ENCODE measurements at places on chromosomes 7 and 10.

GRCh38 chr7:94904982-94905381 lies 2.4 kb upstream of the PPP1R9A start:
- DNase-seq: no peak

- no peak for DNase-seq
Observed at GRCh38 chr10:2202401-2202800, 465.1 kb upstream of the ADARB2 start.

DNA sequence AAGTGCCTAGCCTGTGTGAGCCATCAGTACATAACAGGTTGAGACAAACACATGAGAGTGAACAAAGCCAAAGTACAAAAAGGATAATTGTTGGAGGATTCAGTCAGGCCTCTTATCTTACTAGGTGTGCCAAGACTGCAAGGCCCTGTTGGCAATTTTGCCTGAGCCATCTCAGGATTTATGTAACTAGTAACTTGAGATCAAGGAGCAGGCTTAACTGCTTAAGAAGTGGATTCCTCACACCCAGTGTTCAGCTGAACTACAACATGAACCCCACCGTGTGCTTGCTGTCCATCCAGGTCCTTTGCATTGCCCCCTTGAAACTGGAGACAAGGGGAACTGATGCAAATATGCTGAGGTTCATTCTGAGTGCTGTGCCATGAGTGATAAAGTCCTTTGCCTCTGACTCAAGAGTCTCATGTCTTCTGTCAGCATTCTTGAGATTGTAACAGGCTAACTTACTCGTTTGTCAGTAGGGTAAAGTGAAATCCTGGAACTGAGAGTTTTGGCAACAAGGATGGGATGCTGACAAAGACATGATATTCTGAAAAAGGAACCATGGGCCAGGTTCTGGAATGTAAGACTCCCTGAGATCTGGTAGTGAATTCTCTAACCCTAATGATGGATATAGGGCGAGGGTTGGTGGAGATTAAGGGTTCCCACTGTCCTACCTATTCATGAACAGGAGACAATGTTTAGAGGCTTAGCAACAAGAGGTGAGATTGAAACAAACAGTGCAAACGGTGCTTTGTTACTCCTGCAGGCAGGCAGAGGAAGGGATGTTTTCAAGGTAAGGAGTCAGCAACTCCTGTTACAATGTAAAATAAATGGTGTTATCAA lies 44.1 kb upstream of the GATAD1 start:
- DNase-seq: no peak

GRCh38 chr10:24681572-24682088 lies 42.1 kb downstream of the ARHGAP21 start:
- DNase-seq: no peak

DNA sequence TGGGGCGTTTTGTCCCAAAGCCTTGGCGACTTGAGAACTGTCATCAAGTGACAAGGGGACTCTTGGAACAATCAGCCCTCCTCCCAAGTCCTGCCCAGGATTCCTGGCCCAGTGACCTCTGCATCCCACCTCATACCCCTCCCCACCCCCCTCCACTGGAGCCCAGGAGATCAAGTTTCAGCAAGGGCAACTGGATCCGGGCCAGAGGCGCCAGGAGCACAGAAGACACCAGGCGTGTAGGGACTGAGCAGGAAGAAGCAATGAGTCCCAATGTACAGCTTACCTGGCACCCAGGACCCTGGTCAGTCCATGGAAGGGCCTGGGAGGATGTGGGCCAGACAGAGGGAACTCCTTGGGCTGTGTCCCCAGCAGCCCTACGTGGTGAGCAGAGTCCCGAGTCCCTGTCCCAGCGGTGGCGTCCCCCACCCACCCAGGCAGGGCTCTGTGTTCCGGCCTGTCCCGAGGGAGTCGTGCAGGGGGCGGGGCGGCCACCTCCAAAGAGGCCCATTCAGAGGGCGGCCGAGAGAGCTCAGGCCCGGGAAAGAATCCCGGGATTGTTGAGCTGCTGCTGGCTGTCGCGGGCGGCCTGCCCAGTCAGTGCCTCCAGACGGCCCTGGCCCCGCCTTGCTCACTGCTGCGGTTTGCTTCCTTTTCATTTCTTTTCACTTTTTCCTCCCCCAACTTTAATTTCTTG lies 254.1 kb downstream of the TNS3 start:
- DNase-seq: no peak

- DNase-seq: no peak
Observed at GRCh38 chr10:124875596-124875995, 66.3 kb upstream of the ZRANB1 start.

GRCh38 chr7:145624618-145625017 lies 492.0 kb upstream of the CNTNAP2 start:
- no peak for DNase-seq

DNA sequence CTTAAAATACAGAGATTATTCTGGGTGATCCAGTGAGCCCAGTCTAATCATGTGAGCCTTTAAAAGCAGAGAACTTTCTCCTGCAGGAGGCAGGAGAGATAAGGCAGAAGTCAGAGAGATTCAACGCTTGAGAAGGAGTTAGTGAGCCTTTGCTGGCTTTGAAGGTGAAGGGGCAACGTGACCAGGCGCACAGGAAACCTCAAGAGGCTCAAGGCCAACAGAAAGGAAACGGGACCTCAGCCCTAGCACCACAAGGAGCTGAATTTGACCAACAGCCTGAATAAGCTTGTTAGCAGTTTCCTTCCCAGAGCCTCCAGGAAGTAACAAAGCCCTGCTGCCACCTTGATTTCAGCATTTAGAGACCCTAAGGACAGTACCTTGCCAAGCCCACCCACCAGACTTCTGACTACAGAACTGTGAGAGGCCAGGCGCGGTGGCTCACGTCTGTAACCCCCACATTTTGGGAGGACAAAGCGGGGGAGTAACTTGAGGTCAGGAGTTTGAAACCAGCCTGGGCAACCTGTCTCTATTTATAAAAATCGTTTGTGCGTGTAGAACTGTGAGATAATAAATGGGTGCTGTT lies 87.3 kb upstream of the KAT6B start:
- DNase-seq: no peak

DNA sequence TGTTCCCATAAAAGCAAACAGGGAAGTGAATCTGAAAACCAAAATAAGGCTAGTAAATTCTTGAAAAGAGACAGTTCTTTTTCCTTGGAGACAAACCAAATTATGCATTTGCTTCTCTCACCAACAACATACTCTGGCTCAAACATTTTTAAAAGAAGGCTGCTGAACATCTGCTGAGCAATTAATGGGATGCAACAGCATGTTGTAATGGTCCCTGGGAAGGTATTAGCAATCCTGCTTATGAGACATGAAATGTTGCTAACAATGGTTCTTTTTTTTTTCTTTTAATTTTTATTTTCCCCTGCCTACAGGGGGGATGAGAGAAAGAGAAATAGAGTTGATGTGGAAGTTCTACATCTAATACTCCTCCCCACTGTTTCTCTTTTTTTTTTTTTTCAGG lies 572.1 kb downstream of the SORCS1 start:
- no peak for DNase-seq

GRCh38 chr10:782751-783648 lies 93.5 kb upstream of the DIP2C start:
- no peak for DNase-seq

- DNase-seq: no peak
Observed at GRCh38 chr7:143390104-143390772, 9.1 kb downstream of the ZYX start.

- DNase-seq: no peak
Observed at GRCh38 chr7:44988701-44989100, 9.9 kb upstream of the MYO1G start.

GRCh38 chr10:127184582-127184981 lies 11.8 kb downstream of the INSYN2A start:
- no peak for DNase-seq

- DNase-seq: no peak
Observed at GRCh38 chr10:12476656-12477055, 127.3 kb downstream of the CAMK1D start.

DNA sequence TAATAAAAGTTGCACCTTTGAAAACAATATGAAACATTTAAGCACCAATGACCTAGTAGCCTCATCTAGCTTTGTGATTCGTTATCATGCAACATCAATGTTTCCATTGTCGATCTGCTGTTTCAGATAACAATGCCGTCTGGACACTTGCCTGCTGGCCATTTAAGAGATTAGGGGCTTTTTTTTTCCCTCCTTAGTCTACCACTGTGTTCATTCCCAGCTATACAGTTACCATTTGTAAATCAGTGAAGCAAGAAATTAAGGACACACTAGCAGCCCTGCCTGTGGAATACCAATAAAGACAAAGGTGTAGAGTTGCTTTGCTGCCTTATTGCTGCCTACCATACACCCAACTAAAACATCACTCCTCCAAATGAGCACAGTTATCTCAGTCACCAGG lies 37.6 kb upstream of the MYO3A start:
- no peak for DNase-seq

DNA sequence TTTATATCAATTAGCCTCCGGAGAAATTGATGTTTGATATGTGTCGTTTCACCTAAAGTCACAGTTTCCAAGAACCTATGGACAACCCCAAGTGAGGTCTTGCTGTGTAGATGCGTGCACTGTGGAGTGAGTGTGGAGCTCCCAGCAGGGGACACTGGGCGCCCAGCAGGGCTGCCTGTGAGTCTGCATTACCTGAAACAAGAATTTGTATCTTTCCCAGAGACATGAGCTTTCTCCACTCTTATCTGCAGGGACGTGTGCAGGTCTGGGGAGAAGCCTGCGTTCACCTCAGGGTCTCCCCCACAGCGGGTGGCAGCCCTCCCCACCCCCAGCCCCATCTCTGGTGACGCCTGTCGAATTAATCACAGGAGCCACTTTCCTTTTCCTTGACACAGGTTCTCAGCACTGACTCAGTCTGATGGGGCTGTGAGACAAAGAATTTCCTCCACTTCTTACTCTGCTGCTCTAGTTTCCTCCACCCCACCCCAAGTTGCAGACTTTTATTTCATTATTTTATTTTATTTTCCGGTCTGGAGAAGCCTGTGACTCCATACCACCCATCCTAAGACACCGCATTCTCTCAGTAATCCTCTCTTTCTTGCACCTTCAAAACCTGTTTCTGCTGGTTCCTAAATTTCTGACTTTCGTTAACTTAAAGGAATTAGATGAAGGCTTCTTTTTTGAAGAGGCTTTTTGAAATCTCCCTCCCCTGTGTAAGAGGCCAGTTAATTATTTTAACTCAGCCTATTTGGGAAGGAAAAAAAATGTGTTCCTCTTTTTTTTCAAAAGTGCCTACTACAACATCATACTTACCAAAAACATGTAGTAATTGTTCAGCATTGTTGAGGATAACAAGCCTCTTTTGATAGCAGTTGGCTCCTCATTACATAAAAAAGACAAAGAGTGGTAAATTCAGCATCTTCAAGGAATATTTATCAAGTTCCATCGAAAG lies 17.0 kb upstream of the INSIG1 start:
- no peak for DNase-seq

All from effector CD8-positive, alpha-beta T cell (primary cell).